ENCODE measurements at places on chromosomes 11 and 22.

DNA sequence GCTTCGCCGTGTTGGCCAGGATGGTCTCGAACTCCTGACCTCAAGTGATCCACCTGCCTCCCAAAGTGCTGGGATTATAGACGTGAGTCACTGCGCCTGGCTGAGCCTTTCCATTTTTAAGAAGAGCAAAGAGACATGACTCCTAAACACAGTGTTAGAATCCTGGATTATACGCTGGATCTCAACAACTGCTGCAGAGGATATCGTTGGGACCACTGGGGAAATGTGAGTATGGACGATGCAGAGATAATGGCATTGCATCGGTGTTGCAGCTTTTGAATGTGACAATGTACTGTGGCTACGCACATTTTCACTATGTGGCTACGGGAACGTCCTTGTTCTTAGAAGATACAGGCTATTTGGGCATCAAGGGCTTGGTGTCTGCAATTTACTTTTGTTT, 6.2 kb downstream of the MRGPRF start:
- no peak for DNase-seq

DNA sequence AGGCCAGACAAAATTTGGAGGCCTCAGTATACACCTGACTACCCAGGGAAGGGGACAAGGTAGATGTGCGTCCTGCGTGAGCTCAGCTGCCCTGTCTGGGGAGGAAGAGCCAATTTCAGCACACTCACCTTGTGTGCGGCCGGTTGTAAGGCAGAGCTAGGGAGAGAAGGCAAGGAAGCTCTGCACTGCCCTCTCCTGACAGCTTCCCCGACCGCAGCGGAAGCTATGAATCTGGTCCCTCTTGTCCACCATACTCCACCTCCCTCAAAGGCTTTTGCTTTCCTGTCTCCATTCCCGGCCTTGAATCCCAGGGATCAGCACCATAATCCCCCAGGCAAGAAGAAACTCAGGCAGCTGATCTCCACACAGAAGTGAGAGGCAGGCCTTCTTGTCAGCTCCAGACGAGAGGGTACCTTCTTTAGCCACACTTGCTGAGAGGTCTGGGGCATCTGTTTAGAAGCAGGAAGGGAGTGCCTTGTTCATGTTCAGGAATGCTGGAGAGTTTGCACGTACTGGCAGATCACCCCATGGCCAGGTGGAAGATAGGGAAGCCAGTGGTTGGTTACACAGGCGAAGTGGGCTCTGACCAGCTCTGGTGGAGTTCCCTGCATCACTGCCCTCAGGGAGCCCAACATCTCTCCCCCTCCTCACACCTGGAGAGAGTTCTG, 62.5 kb downstream of the FEZ1 start:
- DNase-seq: no peak

- DNase-seq: no peak
These were observed 10.4 kb upstream of the ZNF74 start for GRCh38 chr22:20383538-20383937.

DNA sequence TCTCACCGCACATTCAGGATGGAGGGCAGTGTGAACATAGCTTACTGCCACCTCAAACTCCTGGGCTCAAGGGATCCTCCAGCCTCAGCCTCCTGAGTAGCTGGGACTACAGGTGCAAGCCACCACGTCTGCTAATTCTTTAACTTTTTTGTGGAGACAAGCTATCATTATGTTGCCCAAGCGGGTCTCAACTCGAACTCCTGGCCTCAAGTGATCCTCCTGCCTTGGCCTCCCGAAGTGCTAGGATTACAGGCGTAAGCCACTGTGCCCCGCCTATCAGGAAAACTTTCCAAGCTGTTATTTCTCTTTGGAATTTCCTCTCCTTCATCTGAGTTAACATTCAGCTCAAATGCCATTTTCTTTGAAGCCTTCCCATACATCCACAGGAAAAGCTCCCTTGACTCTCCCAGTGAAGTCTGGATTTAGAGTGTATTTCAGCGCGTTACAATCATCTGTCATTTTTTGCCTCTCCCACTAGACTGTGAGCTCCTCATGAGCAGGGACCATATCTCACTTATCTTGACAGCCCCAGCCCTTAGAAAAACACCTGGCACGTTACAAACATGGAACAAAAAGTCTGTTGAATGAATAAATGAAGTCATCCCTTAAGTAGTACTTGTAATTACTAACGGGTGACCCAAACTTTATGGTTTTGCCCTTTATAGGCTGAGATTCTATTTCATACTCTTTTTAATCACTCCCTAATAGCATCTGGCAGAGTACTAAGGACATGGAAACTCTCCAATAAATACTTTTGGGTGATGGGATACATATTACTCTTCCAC, 2.2 kb downstream of the MRTFA start:
- DNase-seq: no peak

GRCh38 chr11:11020747-11021149, 162.9 kb upstream of the ZBED5 start:
- DNase-seq: no peak

DNA sequence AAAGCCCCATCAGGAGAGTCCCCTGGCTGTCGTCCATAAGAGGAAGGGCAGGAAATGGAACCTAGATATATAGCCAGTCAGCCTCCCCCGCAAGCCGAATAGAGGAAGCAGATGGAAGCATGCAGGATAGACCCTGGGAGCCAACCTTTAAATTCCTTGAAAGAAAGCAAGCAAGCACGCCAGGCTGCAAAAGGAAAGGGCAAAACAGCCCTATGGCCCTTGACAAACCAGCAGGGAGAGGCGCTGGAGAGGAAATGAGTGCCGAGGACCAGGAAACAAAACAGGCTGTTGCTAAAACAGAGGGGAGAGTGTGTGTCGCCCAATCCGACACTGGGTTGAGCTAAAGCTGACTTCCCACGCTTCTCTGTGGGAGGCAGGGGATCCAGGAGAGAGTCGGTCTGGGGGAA, 203.5 kb upstream of the MTNR1B start:
- no peak for DNase-seq

DNA sequence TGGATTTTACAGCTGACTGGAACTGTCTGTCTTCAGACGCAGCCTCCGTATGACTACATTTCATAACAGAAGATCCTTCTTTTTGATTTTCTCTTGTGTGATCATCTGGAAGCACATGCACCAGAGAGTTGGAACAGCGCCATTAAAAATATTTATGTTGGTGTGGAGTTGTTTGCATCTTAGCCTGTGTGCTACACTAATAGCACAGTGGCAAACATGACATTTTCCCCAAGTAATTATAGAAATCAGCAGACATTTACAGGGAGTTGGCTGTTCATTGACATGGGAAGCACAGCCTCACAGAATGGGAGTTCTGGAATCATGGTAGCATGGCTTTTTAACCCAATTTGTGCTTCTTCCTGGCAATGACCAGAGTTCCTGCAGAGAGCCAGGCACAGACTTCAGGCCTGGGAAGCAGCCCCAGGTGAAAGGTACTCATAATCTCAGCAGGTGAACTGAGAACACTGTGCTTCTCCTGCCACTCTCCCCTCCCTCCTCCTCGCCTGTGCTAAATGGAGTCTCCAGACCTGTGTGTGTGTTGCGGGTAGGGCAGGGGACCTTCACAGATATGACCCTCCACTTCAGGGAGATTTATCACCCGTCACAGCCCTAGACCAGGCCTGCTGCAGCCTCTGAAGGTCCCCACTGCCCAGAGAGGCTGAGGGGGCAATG, 82.8 kb upstream of the PLET1 start:
- no peak for DNase-seq

GRCh38 chr11:122717264-122717867, 61.8 kb downstream of the UBASH3B start:
- DNase-seq: peak; percentile 12

- DNase-seq: no peak
These were observed 39.7 kb downstream of the C11orf91 start for GRCh38 chr11:33660962-33661361.

DNA sequence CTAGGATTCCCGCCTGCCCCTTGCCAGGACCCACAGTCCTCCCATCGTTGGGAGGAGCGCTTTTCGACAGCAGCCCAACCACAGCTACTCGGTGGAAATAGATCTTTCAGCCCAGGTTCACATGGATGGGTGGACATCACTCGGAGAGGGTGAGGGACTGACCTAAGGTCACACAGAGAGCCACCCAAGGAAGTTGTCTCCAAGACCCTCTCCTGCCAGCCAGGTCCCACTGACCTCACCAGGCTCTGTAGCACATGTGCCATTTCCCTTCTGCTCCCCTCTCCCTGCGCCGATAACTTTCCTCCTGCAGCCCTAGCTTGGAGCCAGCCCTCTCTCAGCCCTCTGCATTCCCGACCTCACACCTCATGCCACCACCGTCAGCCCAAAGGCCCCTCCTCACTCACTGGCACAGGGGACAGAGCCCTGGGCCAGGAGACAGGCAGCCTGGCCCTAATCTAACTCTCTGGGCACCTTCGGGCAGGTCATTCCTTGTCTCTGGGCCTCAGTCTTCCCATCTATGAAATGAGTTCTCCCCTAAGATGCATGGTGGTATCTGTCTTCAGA, 4.7 kb downstream of the KCNJ4 start:
- DNase-seq: no peak

DNA sequence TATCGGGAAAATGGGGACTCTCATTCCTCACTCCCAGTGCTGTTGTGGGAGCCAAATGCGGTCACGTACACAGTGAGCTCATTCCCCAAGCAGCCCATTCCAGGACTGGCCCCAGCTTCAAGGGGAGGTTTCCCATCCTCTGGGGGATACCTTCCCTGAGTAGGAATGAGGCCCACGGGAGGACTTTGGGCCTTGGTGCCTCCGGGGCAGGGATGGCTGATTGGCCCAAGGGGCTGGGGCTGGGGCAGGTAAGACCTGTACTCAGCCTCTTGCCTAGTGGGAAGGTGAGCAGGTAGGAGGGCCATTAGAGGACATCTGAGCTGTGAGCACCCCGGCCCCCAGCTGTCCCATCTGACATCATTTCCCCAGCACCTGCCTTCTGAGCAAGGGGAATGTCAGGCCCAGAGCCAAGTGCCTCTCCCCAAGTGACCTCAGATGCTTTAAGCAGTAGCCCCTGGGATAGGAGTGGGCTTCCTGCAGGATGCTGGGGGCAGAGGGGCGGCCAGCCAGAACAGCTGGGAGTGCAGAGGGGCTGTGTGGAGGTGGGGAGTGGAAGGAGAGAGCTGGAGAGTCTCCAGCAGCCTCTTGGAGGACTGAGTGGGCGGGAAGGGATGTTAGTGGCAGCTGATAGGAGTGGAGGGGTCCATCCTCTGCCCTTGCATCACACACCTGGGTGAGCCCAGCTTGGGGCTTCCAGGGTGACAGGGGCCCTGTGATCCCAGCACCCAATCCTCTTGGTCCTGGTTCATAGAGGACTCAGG, 58.4 kb downstream of the CD82 start:
- DNase-seq: no peak

DNA sequence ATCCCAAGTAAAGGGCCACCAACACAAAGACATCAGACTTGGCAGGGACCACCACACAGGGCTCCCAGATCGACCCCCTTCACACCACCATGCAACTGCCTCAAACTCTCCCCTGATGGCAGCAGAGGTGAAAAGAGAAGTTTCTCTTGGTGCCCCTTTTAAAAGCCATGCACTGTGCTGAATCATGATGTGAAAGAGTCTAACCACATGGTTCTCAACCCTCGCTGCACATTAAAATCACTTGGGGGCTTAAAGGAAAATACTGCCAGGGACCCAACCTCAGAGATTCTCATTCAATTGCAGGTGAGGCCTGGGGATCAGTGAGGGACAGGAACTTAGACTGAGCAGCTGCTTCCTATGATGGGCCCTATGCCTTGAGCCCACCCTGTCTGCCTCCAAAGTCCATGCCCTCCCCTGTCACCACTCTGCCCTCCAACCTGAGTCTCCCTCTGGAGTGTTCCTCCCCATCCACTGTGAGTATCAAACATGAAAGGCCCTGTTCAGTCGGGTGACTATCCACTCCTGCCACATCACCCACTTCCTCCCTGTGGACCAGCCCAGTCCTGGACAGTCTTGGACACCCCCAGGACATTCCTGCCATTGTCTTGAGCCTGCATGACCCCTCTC, 40.8 kb downstream of the PLEKHA7 start:
- DNase-seq: no peak

DNA sequence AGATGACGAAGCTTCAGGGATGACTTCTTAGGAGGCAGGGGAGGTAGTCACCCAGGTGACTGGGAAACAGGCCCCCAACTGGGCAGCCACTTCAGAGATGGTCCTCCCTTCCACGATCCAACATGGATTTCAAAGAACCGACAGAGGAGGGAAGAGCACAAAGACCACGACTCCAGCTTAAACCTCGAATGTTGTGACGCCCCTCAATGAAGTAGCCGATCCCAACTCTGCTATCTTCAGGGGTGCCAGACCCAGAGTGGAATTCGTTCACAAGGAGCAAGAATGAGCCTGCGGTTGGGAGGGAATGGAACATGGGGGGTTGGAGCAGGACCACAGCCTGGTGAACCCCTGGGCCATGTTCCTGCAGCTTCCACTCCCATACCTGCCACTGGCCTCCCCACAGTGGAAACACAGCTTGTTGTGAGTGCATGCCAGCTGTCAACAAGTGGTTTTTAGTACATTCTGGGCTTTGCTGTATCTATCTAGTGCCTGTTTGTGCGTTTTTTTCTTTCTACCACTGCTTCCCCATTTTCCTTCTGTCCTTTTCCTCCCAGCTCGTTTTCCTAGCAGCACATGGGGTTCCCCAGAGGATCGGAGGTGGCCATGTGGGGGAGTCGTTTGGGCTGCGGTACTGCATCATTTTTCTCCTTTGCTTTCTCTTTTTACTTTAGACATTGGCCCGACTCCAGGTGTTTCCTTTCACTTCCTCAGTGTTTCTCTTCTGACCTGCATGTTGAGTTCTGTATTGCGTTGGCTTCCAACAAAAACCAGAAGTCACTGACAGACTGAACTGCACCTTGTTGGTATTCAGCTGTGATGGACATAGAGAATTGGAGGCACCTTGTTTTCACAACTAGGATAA, 65.8 kb downstream of the MORC2 start:
- no peak for DNase-seq
